Midbrain (tissue), 1 donor: ENCODE measurements at places on chromosomes 1 and 21.

- DNase-seq, result peak; percentile 54
Observed at GRCh38 chr21:31159808-31160207, 121.5 kb upstream of the KRTAP19-8 start.

GRCh38 chr21:14499316-14499715 is 46.8 kb downstream of the SAMSN1 start:
- no peak for DNase-seq

DNA sequence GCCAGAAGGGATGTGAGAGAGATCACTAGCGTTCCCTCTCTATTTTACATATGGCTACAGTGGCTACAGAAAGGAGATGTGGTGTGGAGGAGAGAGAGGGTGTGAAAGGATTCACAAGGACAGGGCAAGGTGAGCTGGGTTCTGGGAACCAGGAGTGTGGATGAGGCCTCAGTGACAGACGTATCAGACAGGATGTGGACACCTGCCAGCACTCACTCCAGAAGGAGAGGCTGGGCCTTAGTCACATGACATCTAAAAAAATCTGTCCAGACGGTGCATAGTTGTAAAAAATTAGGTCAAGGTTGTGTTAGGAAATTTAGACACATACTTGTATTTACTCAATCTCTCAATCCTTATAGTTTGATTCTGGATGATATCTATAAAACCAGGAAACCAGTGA is 10.6 kb downstream of the TRIM67 start:
- DNase-seq, result no peak

DNA sequence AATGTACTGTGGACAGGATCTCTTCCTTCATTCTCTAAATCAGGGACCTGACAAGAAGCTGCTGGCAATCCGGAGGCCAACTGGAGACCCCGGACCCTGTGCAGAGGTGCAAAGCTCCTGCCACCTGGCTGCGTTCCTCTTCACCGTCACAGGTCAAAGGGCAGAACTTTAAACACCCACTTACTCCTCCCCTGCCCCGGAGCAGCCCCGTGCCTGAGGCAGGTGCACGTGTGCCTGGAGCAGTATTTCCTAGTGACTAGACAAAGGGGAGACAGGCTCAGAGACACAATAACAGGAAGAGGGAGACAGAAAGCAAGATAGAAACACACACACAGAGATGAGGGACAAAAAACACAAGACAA is 6.6 kb upstream of the PIGC start:
- DNase-seq, result no peak

DNA sequence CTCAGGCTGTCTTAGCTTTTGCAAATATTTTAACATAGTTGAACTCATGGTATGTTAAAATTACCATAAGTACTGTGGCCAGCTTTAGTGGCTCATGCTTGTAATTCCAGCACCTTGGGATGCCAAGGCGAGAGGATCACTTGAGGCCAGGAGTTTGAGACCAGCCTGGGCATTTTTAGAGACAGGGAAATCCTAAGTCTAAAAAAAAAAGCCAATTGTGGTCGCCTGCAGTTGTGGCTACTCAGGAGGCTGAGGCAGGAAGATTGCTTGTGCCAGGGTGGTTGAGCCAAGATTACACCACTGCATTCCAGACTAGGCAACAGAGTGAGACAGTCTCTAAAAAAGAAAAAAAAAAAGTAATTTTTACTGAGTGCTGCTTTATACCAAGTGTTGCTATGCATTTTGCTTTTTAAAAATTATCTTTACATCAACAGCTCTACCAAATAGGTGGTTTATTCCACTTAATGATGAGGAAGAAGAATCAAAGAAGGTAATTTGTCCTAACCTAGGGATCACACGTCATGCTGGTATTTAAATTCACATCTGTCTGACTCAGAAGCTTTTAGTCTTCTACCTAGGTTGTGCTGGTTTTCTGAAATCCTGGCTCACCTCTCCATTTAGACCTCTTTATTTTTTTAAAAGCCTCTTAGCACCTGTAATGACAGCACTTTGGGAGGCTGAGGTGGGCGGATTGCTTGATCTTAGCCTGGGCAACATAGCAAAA is 16.8 kb downstream of the PPP1R12B start:
- DNase-seq, result no peak
